Stomach (tissue), 19 donors: ENCODE measurements at places on chromosomes 12 and 14. TPM values are rescaled to one million over a fixed set of nuclear protein-coding genes. Genes with fewer than 3 reads are reported as not detected.

DNA sequence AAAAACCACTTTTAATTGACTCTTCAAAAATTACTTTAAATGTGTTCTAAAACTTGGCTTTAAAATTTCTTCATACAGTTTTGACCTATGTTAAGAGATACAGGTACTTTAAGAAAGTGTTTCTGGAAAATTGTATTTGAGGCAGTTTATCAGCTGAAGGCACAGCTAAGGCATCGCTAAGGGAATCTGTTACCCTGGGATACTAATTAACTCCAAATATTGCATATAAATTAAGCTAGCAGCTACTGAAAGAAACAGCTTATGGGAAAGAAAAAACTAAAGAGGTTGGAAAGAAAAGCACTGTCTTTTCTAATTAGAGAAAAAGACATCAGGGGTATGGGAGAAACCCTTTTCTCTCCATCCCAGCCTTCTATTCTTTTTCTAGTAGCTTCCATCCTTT, 134.1 kb upstream of the SLC35F4 start:
- H3K36me3 ChIP-seq, result no peaks in the 10 kb centered on the region
- H3K27ac ChIP-seq, result no peak overlapping the region
- H3K27me3 ChIP-seq, result no peaks in the 10 kb centered on the region
- H3K4me1 ChIP-seq, result no peaks in the 10 kb centered on the region
- no peak overlapping the region for H3K4me3 ChIP-seq
- DNase-seq, result no peak

GRCh38 chr12:89610366-89610765, 84.5 kb upstream of the POC1B start:
- H3K4me3 ChIP-seq, result no peak overlapping the region
- H3K27ac ChIP-seq, result no peak overlapping the region
- no peak for DNase-seq
- H3K27me3 ChIP-seq, result no peaks in the 10 kb centered on the region
- H3K36me3 ChIP-seq, result peaks cover 3% of the 10 kb centered on the region

- no peaks in the 10 kb centered on the region for H3K36me3 ChIP-seq
- H3K4me3 ChIP-seq, result no peak overlapping the region
- no peak for DNase-seq
- H3K27me3 ChIP-seq, result no peaks in the 10 kb centered on the region
- no peak overlapping the region for H3K27ac ChIP-seq
Observed at GRCh38 chr12:102512523-102512922, 32.2 kb upstream of the IGF1 start.

GRCh38 chr14:68442828-68443629, 349.8 kb downstream of the ZFP36L1 start:
- H3K27me3 ChIP-seq, result no peaks in the 10 kb centered on the region
- H3K4me1 ChIP-seq, result peaks cover 22% of the 10 kb centered on the region

GRCh38 chr12:122867691-122868461, 28.0 kb downstream of the VPS37B start:
- H3K27me3 ChIP-seq, result no peaks in the 10 kb centered on the region
- peak overlapping the region; percentile 81 for H3K27ac ChIP-seq
- H3K36me3 ChIP-seq, result peaks cover 67% of the 10 kb centered on the region
- peaks cover 94% of the 10 kb centered on the region for H3K4me1 ChIP-seq
- H3K4me3 ChIP-seq, result no peak overlapping the region
- DNase-seq, result peak; percentile 95

GRCh38 chr14:96584199-96584906, 82.2 kb downstream of the PAPOLA start:
- DNase-seq, result peak; percentile 82
- H3K27ac ChIP-seq, result no peak overlapping the region
- no peaks in the 10 kb centered on the region for H3K36me3 ChIP-seq
- no peaks in the 10 kb centered on the region for H3K4me1 ChIP-seq
- H3K27me3 ChIP-seq, result no peaks in the 10 kb centered on the region

DNA sequence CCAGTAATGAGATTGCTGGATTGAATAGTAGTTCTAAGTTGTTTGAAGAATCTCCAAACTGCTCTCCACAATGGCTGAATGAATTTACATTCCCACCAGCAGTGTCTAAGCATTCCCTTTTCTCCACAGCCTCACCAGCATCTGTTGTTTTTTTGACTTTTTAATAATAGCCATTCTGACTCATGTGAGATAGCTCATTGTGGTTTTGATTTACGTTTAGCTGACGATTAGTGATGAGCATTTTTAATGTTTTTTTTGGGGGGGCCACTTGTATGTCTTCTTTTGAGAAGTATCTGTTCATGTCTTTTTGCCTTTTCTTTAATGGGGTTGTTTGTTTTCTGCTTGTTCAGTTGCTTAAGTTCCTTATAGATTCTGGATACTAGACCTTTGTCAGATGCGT, 8.1 kb upstream of the SLC15A5 start:
- no peak for DNase-seq
- H3K27ac ChIP-seq, result no peak overlapping the region
- no peaks in the 10 kb centered on the region for H3K4me1 ChIP-seq
- H3K4me3 ChIP-seq, result no peak overlapping the region
- H3K27me3 ChIP-seq, result no peaks in the 10 kb centered on the region

- H3K27me3 ChIP-seq, result peaks cover 33% of the 10 kb centered on the region
- peak overlapping the region; percentile 57 for H3K4me3 ChIP-seq
- no peak for DNase-seq
- peaks cover 9% of the 10 kb centered on the region for H3K4me1 ChIP-seq
- peak overlapping the region; percentile 65 for H3K27ac ChIP-seq
Observed at GRCh38 chr12:40693207-40693821, 1.1 kb downstream of the CNTN1 start.

GRCh38 chr12:25585021-25585523, 32.0 kb upstream of the LMNTD1 start:
- DNase-seq, result peak; percentile 64
- H3K27me3 ChIP-seq, result no peaks in the 10 kb centered on the region
- no peaks in the 10 kb centered on the region for H3K4me1 ChIP-seq
- no peaks in the 10 kb centered on the region for H3K36me3 ChIP-seq
- H3K27ac ChIP-seq, result peak overlapping the region; percentile 55

GRCh38 chr12:20011200-20011599, 357.1 kb upstream of the PDE3A start:
- H3K27me3 ChIP-seq, result no peaks in the 10 kb centered on the region
- H3K27ac ChIP-seq, result no peak overlapping the region
- H3K36me3 ChIP-seq, result no peaks in the 10 kb centered on the region

DNA sequence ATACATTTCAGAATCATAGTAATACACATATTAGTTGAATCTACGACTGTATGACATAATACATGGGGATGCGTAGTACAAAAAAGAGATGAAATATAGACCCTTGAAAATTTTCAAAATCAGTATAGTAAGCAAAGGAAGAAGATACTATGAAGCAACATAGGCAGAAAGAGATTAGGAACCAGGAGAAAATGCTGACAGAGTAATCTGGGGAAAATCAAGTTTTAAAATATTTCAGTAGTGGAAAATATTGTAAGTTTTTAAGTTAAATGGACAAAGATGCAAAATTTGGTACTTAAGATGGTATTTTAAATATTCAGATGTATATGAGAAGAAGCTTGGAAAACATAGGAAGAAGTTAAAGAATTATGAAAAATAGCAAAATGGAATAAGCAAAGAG, 915.6 kb upstream of the LRFN5 start:
- no peaks in the 10 kb centered on the region for H3K36me3 ChIP-seq
- no peak overlapping the region for H3K27ac ChIP-seq
- H3K4me1 ChIP-seq, result no peaks in the 10 kb centered on the region
- H3K27me3 ChIP-seq, result no peaks in the 10 kb centered on the region
- no peak for DNase-seq

GRCh38 chr12:58502226-58502625, 418.1 kb downstream of the LRIG3 start:
- H3K27ac ChIP-seq, result no peak overlapping the region
- no peak for DNase-seq
- no peaks in the 10 kb centered on the region for H3K4me1 ChIP-seq

- H3K27ac ChIP-seq, result no peak overlapping the region
- H3K36me3 ChIP-seq, result no peaks in the 10 kb centered on the region
- H3K4me1 ChIP-seq, result peaks cover 6% of the 10 kb centered on the region
- no peak overlapping the region for H3K4me3 ChIP-seq
Observed at GRCh38 chr14:61191733-61192132, 89.4 kb downstream of the TMEM30B start.

- no peaks in the 10 kb centered on the region for H3K27me3 ChIP-seq
- no peak overlapping the region for H3K4me3 ChIP-seq
- H3K36me3 ChIP-seq, result no peaks in the 10 kb centered on the region
- peak overlapping the region; percentile 26 for H3K27ac ChIP-seq
- peaks cover 7% of the 10 kb centered on the region for H3K4me1 ChIP-seq
Observed at GRCh38 chr14:93748208-93749075, 39.8 kb downstream of the PRIMA1 start.

DNA sequence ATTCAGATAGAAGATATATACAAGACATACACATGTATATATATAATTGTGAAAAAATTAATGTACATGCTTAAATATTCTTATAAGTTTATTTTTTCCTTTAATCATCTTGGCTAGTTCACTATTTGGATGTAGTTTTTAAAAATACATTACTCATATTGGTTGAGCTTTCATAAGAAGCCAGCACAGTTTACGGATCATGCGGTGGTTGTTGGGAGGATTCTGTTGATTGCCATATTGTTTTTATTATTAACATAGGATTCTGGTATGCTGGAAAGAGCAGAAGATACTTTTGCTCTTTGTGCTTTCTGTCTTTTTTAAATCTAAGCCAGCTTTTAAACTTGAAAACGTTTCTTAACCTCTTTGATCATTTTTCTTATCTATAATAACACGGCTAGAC, 163.4 kb downstream of the OTOGL start:
- H3K27me3 ChIP-seq, result no peaks in the 10 kb centered on the region
- no peak overlapping the region for H3K4me3 ChIP-seq
- no peak for DNase-seq
- no peaks in the 10 kb centered on the region for H3K36me3 ChIP-seq
- no peaks in the 10 kb centered on the region for H3K4me1 ChIP-seq

GRCh38 chr14:105838107-105838506, 311.7 kb downstream of the TMEM121 start:
- no peaks in the 10 kb centered on the region for H3K4me1 ChIP-seq
- no peak overlapping the region for H3K4me3 ChIP-seq
- no peaks in the 10 kb centered on the region for H3K36me3 ChIP-seq
- H3K27me3 ChIP-seq, result no peaks in the 10 kb centered on the region
- no peak for DNase-seq

DNA sequence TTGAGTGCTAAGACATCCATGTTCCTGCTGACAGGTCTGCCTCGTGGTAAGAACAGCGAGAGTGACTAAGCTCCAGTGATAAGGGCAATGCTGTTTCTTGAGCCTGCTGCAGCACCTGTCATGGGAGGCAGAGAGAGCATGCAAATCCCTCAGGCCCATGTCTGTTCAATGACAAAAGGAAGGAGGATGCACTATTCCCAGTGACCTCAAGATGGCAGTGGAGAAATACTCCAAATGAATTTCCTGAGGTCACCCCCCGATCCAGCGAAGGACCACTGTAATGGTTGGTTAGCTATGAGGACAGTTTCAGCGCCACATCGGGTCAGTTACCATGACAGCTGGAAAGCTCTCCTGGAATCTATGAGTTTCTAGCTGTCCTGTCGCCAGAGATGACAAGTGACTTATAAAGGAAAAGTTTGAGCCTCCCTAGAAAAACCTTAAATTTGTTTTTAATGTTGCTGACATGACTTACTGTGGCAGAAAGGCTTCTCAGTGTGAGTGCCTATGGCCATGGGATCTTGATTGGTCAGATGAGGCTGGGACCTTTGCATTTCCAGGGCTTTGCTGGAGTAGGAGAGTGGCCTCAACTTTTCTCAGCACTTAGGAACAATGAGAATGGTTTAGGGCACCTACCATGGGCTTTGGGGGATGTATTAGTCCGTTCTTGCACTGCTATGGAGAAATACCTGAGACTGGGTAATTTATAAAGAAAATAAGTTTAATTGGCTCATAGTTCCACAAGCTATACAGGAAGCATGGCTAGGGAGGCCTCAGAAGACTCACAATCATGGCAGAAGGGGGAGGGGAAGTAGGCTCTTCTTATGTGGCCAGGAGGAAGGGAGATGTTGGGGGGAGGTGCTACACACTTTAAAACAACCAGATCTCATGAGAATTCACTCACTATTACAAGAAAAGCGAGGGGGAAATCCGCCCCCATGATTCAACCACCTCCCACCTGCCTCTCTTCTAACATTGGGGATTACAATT, 88.0 kb upstream of the TMEM260 start:
- no peaks in the 10 kb centered on the region for H3K4me1 ChIP-seq
- no peak overlapping the region for H3K4me3 ChIP-seq
- H3K36me3 ChIP-seq, result no peaks in the 10 kb centered on the region
- H3K27ac ChIP-seq, result no peak overlapping the region
- no peaks in the 10 kb centered on the region for H3K27me3 ChIP-seq
- DNase-seq, result peak; percentile 74

DNA sequence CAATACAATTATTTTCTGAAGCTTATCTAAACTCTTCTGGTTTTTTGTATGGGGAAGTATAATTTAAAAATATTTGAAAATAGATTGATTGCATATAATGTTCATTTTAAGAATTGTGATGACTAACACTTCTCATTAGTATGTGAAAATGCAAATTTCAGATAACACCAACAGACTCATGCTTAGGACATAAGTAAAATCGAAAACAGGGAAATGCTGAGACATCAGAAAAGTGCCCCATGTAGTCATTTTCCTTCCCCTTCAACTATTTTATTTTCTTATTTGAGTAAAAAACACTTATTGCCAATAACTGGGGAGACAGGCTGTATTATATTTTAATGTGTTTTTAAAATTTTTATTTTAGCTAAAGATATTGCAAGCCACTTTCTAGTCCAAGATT, 814.7 kb downstream of the GALC start:
- H3K27me3 ChIP-seq, result no peaks in the 10 kb centered on the region
- no peaks in the 10 kb centered on the region for H3K36me3 ChIP-seq
- H3K27ac ChIP-seq, result no peak overlapping the region
- DNase-seq, result no peak

DNA sequence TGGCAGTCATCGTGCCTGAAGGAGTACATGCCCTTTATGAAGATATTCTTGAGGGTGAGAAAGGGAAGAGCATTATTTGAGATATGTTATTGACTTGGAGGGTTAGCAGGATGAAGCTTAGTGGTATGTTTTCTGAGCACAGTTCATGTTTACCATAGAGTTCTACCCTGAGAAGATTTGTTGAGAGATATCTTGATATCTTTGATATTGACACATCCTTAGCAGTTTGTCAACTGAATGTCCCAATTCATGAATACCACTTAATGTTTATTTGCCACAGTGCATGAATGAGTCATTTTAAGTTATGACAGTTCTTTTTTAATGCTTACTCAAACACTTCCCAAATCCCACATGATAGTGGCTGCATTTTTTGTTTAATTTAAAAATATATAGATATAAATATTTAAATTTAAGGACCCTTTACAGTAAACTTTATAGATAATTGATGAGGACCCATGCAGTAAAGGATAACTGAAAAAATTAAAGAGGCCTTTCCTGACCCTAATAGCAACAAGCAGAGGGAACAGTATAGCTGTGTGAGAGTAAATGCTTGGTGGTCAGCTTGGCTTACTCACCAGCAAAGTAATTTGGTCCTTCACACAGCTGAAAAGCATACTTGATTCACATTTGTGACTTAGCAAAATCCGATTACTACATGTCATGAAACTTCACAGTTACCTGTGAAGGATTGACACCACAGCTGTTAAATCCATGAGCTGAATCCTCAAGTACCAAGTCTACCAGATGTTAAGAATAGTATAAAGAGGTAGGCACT, 25.8 kb downstream of the SLC39A9 start:
- H3K27me3 ChIP-seq, result no peaks in the 10 kb centered on the region
- peaks cover 44% of the 10 kb centered on the region for H3K36me3 ChIP-seq
- no peak for DNase-seq
- H3K4me3 ChIP-seq, result no peak overlapping the region

EML1 gene
- 5.8 TPM for polyA plus RNA-seq

CCDC197 gene
- polyA plus RNA-seq, result not detected

CLBA1 gene
- polyA plus RNA-seq, result 13.9 TPM

TCL1B gene
- polyA plus RNA-seq, result not detected

DLK1 gene
- 6.7 TPM for polyA plus RNA-seq

CLEC12A gene
- 0.60 TPM for polyA plus RNA-seq

COQ6 gene
- polyA plus RNA-seq, result 13.9 TPM
